Activated effector memory CD4-positive, alpha-beta T cell treated with Interleukin-2 at 50 U/mL for 16 hours (primary cell): ENCODE measurements at places on chromosomes 2 and 18.

DNA sequence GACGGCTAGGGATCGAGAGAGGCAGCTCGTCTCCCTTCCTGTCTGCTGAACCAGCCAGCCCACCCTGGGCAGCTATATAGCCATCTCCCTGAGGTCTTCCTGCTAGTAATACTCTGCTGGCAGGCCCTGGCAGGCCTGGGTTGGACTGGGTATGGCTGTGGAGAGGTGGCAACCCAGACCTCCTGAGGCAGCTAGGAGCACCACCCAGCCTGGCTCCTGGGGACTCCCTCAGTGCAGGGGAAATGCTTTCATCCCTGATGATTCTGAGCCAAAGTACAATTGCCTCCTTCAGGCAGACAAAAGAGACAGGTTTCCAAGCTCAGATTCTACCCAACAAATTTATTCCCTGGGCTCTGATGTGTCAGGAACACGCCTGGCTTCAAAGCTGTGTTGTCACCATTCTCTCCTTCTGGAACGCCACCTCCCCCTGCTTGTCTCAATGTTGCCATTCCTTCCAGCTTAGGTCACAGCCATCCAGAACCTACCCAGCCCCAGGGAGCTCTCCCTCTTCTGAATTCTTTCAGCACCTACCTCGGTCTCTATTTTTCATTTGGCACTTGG lies 4.7 kb upstream of the DNAJB2 start:
- DNase-seq, result no peak

DNA sequence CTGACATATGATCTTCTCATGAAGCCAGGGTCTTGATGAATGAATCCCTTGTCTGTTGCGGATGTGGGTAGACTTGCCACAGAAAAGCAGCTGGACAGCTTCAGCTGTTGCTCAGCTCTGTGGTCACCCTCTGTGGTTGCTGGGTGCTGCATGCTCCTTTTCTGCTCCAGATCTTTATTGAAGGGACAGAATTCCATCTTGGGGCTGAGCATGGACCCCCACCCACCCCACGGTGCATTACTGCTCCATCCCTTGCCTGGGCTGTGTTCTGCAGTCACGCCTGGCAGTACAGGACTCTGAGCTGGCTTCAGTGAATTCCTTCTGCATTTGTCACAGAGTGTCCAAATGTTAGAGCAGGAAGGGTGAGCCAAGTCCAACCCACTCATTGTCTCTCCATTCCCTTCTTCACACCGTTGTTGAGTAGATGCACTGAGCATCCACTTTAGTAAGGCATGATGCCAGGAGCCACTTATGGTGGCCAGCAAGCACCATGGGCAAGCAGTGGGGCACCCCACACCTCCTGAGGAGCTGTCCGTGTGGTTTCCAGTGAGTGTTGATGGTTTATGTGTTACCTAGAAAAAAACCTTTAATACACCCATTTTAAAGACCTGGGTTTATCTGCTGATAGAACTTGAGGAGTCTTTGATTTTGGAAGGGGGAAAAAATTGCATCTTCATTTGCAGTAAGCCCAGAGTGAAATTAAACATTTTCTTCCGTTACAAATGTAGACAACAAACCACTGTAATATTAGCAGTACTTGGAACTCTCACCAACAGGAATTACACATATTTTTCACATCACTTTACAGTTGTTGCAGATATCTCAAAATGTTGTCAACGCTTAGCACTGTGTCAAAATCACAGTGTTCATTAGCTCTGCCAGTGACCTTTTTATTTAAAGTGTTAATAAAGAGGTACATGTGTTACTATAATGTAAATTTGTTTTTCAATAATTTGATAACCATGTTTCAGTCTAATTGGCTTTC lies 14.7 kb upstream of the ITGB6 start:
- DNase-seq, result no peak

GRCh38 chr18:58057291-58057965 lies 13.4 kb downstream of the NEDD4L start:
- no peak for DNase-seq

DNA sequence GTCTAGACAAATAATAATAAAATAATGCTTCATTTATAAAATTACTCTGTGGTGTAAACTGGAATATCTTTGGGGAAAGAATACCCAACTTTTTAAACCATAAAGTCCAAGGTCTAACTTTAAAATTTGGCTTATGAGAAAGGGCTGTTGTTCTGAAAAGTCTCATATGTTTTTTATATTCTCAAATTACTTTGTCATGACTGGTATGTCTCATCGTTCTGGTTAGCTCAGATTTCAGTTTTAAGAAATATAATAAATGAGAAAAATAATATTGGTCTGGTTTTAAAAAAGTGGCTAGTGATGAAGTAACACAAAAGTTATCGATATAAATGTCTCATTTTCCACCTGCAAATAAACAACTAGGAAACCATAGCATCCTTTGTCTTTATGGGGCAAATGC lies 1658.1 kb downstream of the LRP1B start:
- no peak for DNase-seq

GRCh38 chr18:56662902-56663301 lies 11.7 kb downstream of the WDR7 start:
- DNase-seq, result no peak

DNA sequence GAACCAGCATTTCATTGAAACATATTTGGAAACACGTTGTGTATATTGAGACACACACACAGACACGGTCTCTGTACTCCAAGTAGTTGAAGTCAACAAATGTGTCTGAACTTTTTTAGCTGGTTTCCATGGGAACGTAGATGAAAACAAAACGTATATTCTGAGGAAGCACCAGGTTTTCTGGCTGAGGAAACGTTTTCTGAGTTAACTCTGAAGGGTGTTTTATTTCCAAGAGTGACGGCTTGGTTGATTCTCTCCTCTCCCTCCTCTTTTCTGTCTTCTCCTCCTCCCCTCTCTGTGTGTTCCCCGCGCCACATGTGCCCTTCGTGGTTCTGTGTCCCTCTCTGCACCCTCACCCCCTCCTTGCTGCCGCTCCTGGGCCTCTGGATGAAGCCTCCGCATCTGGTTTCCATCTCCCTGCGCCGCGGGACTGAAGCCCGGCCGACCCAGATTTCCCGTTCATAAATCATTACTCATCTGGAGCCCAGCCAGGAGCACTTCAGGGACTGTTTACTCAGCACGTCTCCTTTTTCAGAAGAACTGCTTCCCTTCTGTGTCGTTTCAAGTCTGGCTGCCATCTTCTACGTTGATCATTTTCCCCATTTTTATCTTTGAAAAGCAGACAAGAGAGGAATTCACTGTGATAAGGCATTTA lies 122.7 kb downstream of the COL6A3 start:
- no peak for DNase-seq

- DNase-seq, result peak; percentile 55
These were observed 102.3 kb downstream of the SPTBN1 start for GRCh38 chr2:54558188-54559005.

DNA sequence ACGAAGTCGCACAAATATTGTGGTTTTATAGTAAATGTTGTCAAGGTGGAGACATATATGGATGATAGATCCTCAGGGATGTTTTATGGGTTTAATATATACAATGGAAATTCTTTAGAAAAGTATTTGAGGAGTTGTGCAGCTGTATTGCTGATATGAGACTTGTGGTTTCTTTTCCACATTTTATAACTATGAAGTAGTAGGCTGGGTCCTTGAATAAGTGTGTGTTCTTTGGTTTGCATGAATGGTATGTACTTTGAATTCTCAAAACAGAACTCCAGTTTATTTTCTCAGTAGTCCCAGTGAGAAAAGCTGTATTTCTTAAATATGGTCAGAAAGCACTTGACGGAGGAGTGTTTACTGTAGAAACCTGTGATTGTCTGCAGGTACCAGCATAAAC lies 42.4 kb downstream of the PLCL1 start:
- DNase-seq, result no peak

DNA sequence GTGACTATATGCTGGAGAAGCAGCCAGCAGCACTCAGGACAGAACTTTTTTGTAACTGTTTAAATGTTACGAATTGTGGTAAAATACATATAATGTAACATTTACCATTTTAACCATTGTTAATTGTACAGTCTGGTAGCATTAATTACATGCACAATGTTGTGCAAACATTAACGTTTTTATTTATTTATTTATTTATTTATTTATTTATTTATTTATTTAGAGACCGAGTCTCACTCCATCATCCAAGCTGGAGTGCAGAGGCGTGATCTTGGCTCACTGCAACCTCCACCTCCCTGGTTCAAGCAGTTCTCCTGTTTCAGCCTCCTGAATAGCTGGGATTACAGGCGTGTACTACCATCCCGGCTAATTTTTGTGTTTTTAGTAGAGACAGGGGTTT lies 88.7 kb upstream of the TEX51 start:
- DNase-seq, result no peak

- no peak for DNase-seq
These were observed 98.0 kb upstream of the ITGA6 start for GRCh38 chr2:172329416-172329773.

DNA sequence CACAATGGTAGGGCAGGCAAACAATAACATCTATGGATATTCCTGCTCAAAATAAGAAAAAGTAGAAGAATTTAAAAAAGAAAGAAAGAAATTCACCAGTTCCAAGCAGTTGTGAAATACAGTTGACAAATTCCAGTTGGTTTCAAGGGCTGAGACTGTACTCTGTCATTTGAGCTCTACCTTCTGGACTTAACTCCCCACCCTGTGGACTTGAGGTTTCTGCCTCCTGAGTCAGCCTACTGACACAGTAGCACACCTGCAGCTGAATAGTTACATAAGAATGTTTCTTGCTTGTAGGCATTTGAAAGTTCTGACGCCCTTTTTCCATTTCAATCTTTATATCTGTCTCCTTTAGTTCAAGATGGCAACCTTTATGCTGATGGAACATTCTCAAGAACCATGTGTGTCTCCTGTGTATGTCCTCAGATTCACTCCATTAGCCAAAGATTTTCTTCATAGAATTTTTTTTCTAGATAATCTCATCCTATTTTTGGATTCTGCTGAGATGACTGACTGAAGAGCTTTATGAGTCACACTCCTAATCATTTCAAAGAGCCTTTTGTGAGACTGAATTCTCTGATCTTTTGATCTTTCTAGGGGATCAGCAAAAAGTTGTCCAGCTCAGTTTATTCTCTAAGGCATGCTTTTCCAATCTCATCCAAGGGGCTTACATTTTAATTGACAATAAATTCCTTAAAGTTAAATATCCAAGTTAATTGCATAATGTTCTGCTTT lies 19.1 kb downstream of the NETO1 start:
- no peak for DNase-seq

DNA sequence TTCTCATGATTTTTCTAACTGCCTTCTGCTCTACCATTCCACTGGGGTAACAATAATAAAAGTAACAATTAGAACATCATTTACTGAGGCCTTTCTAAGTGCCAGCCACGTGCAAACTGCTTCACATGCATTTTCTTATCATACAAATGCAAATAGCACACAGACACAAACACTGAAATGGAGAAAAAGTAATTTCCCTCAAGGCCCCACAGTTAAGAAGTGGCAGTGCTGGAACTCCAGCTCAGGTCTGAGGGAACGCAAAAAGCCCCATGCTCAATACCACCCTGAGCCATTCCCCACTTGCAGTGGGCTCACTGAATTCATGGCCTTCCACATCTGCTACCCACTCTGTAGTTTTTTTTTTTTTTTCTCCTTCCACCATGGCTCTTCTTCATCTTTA lies 140.6 kb downstream of the UPP2 start:
- DNase-seq, result no peak

GRCh38 chr2:195594919-195595694 lies 61.9 kb upstream of the SLC39A10 start:
- no peak for DNase-seq
